T-helper 2 cell treated with Interferon-gamma antibody and Interleukin-4, amounts not matched to agents 100 ng/mL and 5 ng/mL, for 36 hours (primary cell): ENCODE measurements at places on chromosomes 7 and 10. TPM values are rescaled to one million over a fixed set of nuclear protein-coding genes. Genes with fewer than 3 reads are reported as not detected.

PNLIPRP3 gene
- total RNA-seq = not detected in 2 replicates

CLCN1 gene
- 0.09 TPM in 1 of 2 replicates, not detected in the other for total RNA-seq

DNAJC12 gene
- total RNA-seq = 3.7 and 4.0 TPM in 2 replicates

ANKRD61 gene
- 0.18 TPM in 1 of 2 replicates, not detected in the other for total RNA-seq

ZNF438 gene
- total RNA-seq = 3.9 and 4.9 TPM in 2 replicates

C10orf143 gene
- 3.9 and 4.9 TPM in 2 replicates for total RNA-seq

LIPN gene
- not detected in 2 replicates for total RNA-seq

NCF1 gene
- total RNA-seq = 1.4 and 2.2 TPM in 2 replicates

ITGA8 gene
- total RNA-seq = not detected in 2 replicates

EVX1 gene
- not detected in 2 replicates for total RNA-seq

UBE3C gene
- 69.1 and 71.0 TPM in 2 replicates for total RNA-seq

NUTM2B gene
- total RNA-seq = 1.5 and 1.7 TPM in 2 replicates

PARG gene
- 28.6 and 30.1 TPM in 2 replicates for total RNA-seq

MLXIPL gene
- not detected in 2 replicates for total RNA-seq

DYNC1I1 gene
- total RNA-seq = not detected in 2 replicates

C7orf25 gene
- total RNA-seq = 4.4 and 4.8 TPM in 2 replicates

CUTC gene
- total RNA-seq = 21.3 and 21.7 TPM in 2 replicates

PHKG1 gene
- 3.6 and 3.7 TPM in 2 replicates for total RNA-seq

LRRD1 gene
- total RNA-seq = 0.11 TPM in 1 of 2 replicates, not detected in the other

INA gene
- 0.25 and 0.27 TPM in 2 replicates for total RNA-seq
